ENCODE measurements at places on chromosomes 2 and 18.

DNA sequence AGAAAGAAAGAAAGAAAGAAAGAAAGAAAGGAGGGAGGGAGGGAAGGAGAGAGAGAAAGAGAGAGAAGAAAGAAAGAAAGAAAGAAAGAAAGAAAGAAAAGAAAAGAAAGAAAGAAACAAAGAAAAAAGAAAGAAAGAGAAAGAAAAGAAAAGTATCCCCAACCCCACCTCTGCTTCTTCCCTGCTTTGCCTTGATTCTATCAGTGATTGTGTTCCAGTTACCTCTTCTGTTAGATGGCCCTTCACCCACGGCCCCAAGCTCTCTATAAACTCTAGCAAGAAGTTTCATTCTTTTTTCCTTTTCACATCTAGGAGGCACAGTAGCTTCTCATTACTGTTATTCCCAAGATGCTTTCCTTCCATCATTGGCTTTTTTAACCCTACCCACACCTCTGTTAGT lies 1097.5 kb upstream of the ZEB2 start:
- no peak for DNase-seq

GRCh38 chr18:5628512-5629255 lies 84.9 kb upstream of the EPB41L3 start:
- DNase-seq = peak; percentile 20

- no peak for DNase-seq
Observed at GRCh38 chr2:146209842-146210275, 1635.0 kb upstream of the ACVR2A start.

DNA sequence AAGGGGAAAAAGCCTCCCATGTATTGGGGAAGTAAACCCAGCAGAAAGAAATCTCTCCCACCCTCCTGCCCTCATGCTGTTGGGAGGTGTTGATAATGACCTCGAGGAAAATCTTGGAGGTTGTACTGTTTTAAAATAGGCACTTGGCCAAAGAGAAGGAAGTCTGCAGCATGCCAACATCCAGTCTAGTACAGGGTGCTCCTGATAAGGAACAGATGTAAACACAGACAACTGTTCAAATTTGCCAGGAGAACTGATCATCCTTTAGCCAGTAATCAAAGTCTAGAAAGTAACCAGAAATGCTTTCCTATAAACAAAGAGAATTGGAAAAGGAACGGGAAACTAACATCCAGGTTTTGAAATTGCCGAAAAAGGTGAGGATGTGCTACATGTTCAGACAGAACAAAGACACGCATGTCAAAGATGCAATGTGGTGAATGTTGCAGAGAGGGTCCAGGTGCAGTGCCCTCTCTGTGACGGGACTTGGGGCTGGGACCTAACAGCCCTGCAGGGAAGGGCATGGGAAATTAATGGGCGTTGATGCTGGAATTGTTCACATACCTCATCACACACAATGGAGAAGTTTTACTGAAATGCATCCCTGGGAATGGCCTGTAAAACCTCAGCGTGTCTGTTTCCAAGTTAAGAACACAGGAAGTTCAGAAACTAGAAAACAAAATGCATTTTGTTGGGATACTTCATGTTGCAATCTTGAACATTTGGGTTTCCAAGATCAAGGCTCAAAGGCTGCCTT lies 125.7 kb upstream of the RND3 start:
- no peak for DNase-seq

DNA sequence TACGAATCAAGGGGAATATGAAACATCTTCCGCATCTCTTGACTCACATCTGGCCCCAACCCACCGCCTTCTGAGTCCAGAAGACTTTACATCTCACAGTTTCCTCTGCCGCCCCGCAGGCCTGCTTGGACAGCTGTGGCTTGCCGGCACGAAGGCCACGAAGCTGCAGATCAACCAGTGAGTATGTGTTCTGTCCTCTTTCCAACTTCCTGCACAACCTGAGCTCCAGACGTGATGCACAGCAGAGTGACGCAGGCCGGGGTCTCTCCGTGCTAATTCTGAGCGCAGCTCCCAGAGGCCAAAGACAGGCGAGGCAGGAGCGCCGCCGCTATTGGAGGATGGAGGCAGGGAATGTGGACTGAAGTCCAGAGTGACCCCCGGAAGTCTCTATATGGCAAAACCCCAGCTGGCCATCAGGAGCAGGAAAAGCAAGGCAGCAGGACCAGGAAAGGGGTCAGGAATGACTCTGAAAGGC lies 93.5 kb downstream of the ZCCHC2 start:
- DNase-seq = no peak

GRCh38 chr2:68231061-68231372 lies 21.3 kb downstream of the PPP3R1 start:
- DNase-seq = no peak

DNA sequence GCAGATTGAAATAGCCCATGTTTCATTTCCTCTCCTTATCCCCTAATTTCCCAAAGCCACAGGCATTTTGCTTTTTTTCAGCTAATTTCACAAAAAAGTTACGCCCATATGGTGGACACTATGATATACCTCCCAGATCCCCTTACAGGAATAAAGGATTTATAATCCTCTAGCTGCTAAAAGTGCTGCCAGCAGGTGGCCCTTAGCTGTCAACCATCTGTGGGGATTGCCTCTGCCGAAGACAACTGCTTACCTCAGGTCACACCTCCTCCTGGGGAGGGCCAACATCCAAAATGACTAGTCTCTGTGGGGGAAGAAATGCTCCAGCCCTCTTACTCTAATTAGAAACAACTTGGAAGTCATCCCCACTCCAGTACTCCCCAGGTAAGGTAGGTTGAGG lies 61.0 kb upstream of the EPB41L3 start:
- DNase-seq = no peak

GRCh38 chr18:2415656-2416055 lies 155.6 kb downstream of the METTL4 start:
- DNase-seq = no peak

- DNase-seq = no peak
Observed at GRCh38 chr18:379681-380330, 112.0 kb upstream of the THOC1 start.

GRCh38 chr2:127084611-127085316 lies 22.2 kb downstream of the BIN1 start:
- peak; percentile 69 for DNase-seq

- no peak for DNase-seq
Observed at GRCh38 chr18:48375150-48375800, 33.9 kb downstream of the ZBTB7C start.

GRCh38 chr2:97267411-97268074 lies 154.6 kb downstream of the ANKRD36 start:
- DNase-seq = peak; percentile 1

- no peak for DNase-seq
Observed at GRCh38 chr2:219469186-219469724, 29.4 kb upstream of the GMPPA start.

- DNase-seq = no peak
Observed at GRCh38 chr18:59202258-59202820, 17.6 kb upstream of the GRP start.

DNA sequence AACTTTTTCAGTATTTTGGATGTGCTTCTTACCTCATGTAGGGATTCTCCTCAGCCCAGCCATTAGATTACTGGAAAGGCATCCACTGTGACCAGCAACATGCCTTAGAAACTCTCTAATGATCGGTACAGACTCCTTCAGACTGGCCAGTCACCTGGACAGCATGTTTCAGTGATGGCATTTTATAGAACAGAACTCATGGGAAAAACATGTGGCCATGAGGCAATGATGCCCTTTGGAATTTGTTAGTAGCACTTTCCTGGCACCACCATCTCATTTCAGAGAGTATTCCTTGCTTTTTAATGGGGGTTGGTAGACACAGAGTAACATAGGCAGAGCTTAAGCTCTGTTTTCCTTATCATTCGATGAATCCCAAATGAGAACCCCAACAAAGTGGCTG lies 72.1 kb upstream of the FAM98A start:
- DNase-seq = no peak

GRCh38 chr2:218663901-218664300 lies 4.4 kb downstream of the BCS1L start:
- no peak for DNase-seq

DNA sequence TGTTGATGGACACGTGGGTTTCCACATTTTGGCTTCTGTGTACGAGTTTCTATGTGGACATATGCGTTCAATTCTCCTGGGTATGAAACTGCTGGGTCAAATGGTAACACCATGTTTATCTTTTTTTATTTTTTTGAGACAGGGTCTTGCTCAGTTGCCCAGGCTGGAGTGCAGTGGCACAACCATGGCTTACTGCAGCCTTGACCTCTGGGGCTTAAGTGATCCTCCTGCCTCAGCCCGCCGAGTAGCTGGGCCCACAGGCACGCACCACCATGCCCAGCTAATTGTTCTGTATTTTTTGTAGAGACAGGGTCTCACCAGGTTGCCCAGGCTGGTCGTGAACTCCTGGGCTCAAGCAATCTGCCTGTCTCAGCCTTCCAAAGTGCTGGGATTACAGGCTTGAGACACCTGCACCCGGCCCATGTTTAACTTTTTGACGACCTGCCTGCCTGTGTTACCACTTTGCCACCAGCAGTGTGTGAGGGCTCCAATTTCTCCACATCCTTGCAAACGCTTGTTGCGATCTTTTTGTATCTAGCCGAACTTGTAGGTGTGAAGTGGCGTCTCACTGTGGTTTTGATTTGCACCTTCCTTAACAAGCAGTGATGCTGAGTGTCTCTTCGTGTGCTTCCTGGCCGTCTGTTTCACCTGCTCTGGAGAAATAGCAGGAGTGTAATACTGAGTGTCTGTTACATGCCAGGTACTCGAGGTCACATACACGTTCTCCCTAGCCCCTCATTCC lies 6.9 kb downstream of the HSBP1L1 start:
- no peak for DNase-seq

- DNase-seq = no peak
Observed at GRCh38 chr2:182593394-182593975, 122.6 kb upstream of the DNAJC10 start.

DNA sequence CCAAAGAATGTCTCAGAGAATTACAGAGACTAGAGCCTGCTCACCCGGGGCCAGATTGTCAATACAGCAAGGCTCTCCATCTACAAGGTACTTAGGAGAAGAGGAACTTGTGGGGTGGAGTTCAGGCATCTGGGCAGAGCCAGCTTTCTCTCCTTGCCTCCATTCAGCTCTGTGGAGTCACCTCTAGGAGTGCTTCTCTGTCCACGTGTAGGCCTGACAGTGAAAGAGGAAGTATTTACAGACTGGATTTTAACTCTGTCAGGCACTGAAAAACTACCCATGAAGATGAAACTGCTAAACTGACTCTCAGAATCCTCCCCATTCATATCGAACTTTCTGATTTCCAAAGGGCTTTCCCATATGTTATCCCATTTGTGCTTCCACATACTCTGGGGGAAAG lies 315.6 kb downstream of the SETBP1 start:
- no peak for DNase-seq

GRCh38 chr2:160224060-160224459 lies 24.0 kb upstream of the ITGB6 start:
- DNase-seq = peak; percentile 58

DNA sequence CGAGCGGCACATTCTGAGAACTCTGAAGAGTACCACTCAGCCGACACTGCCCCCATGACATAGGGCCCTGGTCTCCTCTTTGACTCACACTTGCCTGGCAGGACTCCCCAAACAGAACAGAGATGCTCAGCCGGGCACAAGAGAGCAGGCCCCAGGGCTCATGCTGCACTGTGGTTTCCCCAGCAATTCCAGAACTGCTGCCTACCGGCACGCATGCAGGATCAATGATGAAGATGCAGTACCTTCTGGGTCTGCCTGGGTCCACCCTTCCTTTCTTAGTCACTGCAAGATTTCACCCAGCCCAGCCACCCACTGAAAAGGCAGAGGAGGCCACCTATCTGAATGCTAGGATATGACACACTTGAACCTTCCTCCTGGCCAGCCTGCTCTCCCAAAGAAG lies 49.4 kb downstream of the BCL11A start:
- no peak for DNase-seq

GRCh38 chr2:189848276-189848675 lies 64.0 kb downstream of the PMS1 start:
- DNase-seq = no peak

DNA sequence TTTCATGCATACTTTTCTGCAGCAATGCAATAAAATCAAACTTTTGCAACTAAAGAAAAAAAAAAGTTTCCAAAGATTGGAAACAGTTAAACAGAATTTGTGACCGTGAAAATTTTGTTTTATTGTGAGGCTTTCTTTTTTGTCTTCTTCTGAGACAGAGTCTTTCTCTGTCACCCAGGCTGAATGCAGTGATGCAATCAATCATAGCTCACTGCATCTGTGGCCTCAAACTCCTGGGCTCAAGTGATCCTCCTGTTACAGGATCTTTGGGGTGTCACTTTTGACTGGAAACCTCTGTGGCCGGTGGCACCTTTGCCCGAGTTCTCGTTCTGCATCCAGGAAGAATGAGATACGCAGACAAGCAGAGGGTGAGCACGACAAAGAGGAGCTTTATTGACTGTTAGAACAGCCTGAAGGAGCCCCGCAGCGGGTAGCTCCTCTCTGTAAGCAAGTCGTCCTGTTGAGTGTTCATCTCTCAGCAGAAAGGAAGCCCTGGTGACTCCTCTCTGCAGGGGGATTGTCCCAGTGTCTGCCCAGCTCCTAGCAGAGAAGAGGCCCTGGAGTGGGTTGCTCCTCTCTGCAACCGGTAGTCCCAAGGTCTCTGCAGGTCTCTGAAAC lies 16.9 kb upstream of the ILKAP start:
- no peak for DNase-seq

DNA sequence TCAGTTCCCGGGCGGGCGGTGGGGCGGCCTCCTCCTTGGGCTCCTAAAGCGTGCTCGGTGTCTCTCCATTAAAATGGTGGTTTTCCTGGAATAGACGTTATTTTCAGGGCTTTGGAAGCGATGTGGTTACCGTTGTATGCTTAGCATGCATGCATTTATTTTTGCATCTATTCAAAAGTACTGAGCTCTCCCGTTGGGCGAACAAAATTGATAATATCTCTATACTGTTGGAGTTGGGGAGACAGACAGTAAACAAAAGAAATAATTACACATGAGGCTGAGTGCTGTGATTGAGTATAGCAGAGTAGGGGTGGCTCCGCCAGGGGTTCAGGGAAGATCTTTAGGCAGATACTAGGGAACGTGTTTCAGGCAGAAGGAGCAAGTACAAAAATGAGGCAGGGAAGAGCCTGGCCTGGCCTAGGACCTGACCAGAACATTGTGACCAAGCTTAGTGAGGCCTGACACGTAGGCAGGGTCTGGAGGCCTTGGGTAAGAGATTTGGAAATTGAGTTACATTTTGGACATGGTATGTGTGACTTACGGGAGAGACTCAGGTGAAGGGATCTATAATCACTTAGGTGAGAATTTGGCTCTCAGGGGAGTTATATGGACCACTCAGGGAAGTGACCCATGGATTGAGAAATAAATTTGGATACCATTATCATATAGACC lies 674 bp downstream of the NCAPH start:
- no peak for DNase-seq

DNA sequence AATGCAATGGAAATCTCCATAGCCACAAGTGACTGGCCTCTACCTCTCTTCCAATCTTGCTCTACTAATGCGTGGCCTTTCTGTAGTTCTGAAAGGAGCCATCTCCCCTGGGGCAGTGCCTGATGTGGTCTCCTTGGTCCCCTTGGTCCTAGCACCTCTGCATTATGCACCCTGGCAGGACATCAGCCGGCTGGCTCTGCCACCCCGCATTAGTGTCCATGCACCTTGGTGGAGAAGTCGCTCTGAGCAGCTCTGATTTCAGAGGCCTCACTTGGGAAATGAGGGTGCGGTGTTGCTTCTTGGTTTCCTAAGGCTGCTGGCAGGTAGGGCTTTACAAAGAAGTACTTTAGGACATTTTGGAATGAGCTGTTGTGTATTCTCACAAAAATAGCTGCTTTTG lies 317.9 kb downstream of the GBX2 start:
- DNase-seq = no peak

Measured in activated T-cell treated with anti-CD3 and anti-CD28 coated beads, Interleukin-2, amount 50 U/mL, for 72 hours (primary cell).